ENCODE measurements at places on chromosomes 2 and 18. TPM values are rescaled to one million over a fixed set of nuclear protein-coding genes. Genes with fewer than 3 reads are reported as not detected.

The ADI1 gene
- 37.5 TPM for polyA plus RNA-seq

DNA sequence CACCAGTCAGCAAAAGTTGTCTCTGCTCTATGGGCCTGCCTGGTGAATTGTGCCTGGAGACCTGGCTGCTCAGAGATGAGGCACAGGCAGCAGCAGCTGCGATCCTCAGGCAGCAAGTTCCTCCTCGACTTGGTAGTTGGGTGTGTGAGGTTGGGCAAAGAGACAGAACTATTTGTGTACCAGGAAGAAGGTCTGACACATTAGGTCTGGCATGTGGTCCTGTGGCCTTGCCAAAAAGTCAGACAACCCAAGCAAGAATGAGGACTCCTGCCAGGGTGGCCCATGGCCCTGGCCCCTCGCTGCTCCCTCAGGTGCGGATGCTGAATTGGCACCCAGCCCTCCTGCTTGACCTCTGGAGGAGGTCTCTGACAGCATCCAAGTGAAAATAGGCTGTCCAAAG is 192.7 kb downstream of the DYSF start:
- DNase-seq, result no peak

GRCh38 chr2:197088694-197089093 is 162.2 kb upstream of the PGAP1 start:
- no peak for DNase-seq

GRCh38 chr2:28626891-28627421 is 124.7 kb upstream of the PPP1CB start:
- DNase-seq, result no peak

DNA sequence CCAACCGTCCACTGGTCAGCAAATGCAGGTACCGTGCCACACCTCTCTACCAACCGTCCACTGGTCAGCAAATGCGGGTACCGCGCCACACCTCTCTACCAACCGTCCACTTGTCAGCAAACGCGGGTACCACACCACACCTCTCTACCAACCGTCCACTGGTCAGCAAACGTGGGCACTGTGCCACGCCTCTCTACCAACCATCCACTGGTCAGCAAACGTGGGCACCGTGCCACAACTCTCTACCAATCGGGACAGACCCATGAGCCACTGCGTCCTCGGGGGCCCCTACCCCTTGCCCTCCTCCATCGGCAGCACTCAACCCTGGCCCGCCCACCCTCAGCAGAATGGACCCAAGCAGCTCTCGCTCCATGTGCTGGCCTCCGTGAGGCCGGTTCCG is 226.4 kb upstream of the SALL3 start:
- DNase-seq, result no peak

The STRADB gene
- polyA plus RNA-seq, result 140 TPM

The FEV gene
- polyA plus RNA-seq, result not detected

DNA sequence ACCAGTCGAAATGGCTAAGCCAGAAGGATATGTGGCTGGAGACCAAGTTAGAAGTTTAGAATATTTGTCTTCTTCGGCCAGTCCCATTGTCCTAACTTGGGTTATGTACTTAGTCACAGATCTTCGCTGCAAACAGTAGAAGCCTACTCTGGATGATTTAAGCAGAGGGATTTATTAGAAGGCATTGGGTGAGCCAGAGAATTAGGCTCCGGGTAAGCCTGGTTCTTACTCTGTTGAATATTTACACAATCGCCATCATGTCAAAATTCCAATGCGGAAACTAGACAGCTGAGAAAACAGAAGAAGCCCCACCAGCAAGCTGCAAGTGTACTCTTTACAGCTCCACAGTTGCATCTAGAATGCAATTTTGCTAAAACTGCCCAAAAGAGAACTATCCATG is 276.6 kb downstream of the CMPK2 start:
- no peak for DNase-seq

GRCh38 chr2:115194623-115195022 is 752.2 kb downstream of the DPP10 start:
- DNase-seq, result no peak

The LRRC30 gene
- not detected for polyA plus RNA-seq

- DNase-seq, result no peak
Measured at GRCh38 chr2:97673182-97673914, 3.8 kb downstream of the C2orf92 start.

DNA sequence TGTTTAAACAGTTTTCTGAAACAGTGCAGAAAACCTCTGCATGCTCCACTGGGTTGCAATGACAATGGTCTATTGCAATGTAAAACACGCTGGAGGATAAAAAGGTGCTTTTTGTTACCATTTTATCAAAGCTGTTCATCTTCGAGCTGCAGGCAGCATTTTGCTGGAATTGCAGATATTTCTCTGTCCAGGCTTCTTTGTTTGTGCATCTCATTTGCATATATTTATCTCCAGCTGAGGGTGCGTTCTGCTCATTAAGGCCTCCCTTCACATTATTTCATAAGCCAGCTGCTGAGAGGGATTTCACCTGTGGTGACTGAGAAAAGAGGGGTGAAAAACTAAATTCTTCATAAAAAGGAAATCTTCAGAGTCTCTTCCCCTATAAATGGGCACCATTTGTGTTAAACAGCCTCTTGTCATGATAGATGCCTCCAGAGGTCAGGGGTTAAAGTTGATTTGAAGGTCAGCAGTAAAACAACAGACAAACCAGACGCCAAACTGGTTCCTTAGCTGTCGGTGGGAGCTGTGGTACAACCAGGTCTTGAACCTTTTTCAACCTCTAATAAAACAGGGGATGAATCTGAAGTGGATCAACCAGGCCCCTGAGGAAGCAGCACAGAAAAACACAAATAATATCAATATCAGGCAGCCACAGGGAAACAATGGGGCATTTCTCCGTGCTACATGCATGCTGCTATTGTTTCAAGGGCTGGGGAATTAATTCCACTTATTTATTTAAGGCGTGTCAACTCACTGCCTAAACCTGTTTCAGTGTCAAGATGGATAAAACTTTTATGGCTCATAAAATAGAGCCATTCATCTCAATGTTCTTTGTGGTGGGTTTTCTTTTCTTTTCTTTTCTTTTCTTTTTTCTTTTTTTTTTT is 265.1 kb downstream of the MEIS1 start:
- DNase-seq, result no peak

DNA sequence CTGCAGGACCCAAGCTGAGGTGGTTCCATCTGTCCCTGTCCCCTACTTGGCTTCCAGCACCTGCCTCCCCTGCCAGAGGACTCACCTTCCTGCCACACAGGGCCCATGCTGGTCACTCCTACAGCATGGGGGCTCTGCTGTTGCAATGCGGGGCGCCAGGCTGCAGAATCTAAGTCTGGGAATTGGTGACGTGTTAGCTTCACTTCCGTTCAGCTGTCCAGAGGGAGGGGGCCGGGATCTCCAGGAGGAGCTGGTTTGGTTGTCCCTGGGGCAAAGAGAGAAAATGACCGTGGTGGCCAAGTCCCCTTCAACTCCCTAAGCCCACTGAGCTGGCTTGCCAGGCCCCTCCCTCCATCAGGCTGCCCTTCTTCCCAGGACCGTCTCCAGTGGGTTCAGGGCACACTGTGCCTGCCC is 69.5 kb downstream of the IL1R2 start:
- no peak for DNase-seq

DNA sequence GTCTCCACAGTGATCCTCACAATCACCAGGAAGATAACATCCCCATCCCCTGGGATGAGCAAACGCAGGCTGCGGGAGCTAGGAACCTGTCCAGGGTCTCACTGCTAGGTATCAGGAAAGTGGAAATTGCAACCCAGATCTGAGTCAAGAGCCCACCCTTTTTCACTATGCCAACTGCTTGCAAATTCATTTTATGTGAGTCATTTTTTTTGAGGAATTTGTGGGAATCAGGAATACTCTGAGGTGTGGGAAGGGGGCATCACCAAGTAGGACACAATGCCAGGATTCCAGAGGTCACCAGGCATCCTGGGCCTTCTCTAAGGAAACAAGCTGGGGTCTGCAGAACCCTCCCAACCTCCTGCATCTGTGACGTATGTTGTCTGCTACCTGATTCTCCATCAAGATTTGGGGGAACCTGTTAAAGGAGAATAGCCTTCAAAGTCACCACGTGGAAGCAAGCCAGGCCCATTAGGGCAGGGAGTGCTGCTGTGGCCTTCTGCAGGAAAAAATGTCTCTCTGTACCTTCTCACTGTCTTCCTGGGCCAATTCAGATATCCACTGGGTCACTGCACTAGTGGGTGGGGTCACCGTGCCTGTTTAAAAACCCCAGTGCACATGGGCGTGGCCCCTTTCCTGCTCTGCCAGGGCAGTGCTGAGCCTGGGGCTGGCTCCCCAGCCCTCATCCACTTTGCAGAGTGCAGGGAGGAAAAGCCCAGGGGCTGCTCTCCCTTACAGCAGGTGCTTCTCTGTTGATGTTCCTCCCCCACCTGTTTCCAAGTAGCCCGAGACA is 50.2 kb downstream of the MCFD2 start:
- no peak for DNase-seq

The KCNG2 gene
- not detected for polyA plus RNA-seq

The DSG1 gene
- not detected for polyA plus RNA-seq

DNA sequence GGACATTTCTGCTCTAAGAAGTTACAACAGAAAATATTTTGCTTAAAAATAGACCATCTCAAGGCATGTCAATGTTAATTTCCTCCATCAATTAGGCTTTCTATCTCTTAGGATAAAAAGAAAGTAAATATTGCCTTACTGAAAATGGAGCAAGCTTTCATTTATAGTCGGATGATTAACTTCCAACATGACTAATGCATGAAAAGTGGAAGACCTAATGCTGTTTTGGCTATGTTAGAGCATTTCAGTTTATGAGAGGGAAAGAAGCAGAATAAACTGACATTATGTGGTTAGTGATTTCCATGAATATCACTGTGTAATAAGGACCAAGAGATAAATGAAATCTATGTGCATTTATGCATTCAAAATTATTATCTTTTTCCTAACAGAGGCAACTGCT is 475.2 kb upstream of the UBE2E3 start:
- DNase-seq, result no peak

GRCh38 chr2:112087346-112088020 is 32.4 kb downstream of the TMEM87B start:
- DNase-seq, result peak; percentile 81

The RMND5A gene
- polyA plus RNA-seq, result 24.2 TPM

GRCh38 chr2:169361706-169362117 is 622 bp downstream of the LRP2 start:
- no peak for DNase-seq

The SNTG2 gene
- polyA plus RNA-seq, result 5.0 TPM

GRCh38 chr2:162490052-162490717 is 146.3 kb downstream of the GCA start:
- no peak for DNase-seq

The CELF4 gene
- polyA plus RNA-seq, result 0.21 TPM
